Stimulated activated CD8-positive, alpha-beta memory T cell treated with anti-CD3 and anti-CD28 coated beads, Interleukin-7, amount 100 ng/mL, for 1 hour (primary cell): ENCODE measurements at places on chromosomes 1 and 21.

DNA sequence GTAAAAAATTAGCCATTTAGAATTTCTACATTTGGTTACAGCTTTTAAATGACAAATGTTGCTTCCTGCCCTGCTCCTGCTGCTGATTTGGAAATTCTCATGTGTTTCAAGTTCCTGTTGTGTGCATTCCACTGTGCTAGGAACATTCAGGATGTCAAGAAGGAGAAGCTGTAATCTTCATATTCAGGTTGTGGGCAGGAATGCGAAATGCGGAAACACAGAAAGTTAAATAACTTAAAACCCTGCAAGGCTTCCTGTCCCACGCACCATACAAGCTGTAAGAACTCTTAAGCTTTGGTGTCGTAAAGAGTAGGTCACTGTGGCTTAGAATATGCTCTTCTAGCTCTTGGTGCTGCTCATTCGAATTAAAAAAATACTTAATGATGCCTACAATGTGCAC, 52.6 kb downstream of the S100B start:
- no peak for DNase-seq

DNA sequence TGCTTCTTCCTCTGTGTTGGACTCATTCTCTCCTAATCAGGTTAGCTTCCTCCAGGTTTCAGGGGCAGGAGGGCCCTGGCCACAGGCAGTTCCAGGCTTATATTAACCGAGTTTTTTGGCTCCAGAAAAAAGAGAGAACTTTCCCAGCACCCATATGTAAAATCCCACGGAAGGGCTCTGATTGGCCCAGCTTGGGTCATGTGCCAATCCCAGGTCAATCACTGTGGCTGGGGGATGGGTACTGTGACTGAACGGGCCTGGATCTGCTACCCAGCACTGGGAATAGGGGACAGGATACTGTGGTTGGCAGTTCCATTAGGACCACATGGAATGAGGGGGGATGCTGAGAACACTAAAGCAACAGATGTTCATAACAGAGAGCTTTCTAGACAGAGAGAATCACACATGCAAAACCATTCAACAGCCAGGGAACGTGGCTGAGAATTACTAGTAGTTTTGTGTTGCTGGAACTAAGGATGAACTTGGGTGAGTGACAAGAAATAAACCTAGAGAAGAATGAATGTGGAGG, 51.1 kb upstream of the NEK2 start:
- DNase-seq, result no peak

- no peak for DNase-seq
Measured at GRCh38 chr1:197392541-197392940, 124.5 kb downstream of the CRB1 start.

GRCh38 chr1:69148731-69149130, 419.0 kb upstream of the LRRC7 start:
- DNase-seq, result no peak

DNA sequence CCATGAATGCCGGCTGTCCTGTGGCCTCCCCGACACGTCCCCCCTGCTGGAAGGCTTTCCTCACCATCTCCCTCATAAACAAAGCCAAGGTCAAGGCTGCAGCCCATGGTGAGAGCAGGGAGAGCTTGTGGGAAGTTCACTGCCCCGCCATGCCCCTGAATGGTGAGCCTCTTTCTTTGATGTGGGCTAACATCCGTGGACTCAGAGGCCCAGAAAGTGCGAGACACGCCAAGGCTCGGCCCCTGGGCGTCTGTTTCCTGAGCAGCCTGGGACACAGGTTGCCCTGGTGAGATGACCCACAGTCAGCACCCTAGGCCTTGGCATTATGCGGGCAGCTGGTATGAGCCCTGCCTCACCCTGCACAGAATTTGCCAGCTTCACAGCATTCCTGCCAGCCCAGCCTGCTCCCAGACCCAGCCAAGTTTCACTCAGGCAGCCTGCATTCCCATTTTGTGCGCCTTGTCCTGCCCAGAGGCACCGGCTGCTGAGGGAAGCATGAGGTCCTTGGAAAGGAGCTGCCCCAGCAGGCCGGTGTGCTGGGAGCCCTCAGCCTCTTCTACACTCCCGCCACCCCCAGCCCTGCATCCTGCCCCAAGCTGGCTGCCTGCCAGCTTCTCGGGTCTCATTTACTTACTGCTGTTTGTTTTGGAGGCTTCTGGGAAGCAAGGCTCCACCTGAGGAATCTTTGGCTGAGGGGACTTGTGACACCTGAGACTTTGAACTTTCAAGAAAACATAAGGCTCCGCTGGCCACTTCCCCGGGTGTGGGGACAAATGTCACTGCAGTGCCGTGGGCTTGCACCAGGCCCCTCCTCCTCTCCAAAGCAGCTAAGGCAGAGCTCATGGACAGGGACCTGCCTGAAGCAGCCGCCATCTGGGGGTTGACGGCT, 31.9 kb downstream of the NEK2 start:
- DNase-seq, result no peak

GRCh38 chr1:60151311-60151710, 77.7 kb upstream of the C1orf87 start:
- DNase-seq, result no peak

- no peak for DNase-seq
Measured at GRCh38 chr1:205934788-205935187, 8.5 kb downstream of the SLC26A9 start.

DNA sequence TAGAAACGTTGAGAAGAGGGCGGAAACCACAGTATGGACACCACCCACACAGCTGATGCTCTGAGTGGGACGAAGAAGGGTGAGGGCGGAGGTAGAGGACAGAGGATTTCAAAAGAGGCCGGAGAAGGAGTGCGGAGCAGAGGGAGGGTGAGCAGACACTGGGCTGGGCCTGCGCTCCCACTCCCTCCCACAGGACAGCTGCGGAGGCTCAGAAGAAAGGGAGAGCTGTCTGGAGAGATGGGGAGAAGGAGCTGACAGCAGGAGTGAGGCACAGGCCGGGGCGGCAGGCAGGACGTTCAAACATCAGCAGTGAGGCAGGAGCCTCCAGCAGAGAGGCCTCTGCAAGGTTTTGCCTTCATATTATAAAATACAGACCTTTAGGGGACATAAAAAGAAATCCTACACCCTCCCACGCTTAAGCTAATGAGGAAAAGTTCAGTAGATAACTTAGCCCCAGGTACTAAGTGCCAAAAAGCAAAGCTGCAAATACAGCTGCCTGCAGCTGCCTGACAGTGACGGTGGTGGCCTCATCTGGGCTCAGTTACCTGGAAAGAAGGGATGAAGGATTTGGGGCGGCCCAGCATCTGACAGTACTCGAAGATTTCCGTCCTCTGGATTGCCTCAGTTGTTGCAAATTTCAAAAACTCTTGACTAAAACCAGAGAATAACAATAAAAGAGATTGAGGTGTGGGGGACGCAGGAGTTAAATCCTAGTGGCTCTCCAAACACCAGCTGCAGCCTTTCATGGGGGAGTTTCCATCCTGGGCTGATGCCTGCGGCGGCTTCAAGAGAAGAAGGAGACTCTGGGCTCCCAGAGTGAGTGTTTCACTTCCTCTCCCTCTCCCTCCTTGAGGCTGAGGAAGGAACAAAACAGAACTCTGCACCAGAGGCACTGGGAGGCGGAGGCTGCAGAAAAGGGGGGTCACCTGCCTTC, 25.6 kb downstream of the SEC16B start:
- no peak for DNase-seq

GRCh38 chr1:159849626-159850366, 12.7 kb downstream of the VSIG8 start:
- DNase-seq, result no peak

GRCh38 chr1:53616927-53617326, 122.0 kb downstream of the GLIS1 start:
- DNase-seq, result no peak

GRCh38 chr1:215617979-215618378, 50.9 kb downstream of the KCTD3 start:
- DNase-seq, result no peak

- no peak for DNase-seq
Measured at GRCh38 chr1:241846375-241846774, 1.6 kb upstream of the EXO1 start.

- no peak for DNase-seq
Measured at GRCh38 chr1:109272831-109273547, 10.0 kb downstream of the PSRC1 start.

GRCh38 chr1:24727501-24728216, 17.6 kb upstream of the CLIC4 start:
- DNase-seq, result no peak

- no peak for DNase-seq
Measured at GRCh38 chr1:53621144-53621543, 117.8 kb downstream of the GLIS1 start.

GRCh38 chr1:57158604-57158998, 192.8 kb upstream of the C8B start:
- DNase-seq, result no peak

GRCh38 chr1:206802401-206802800, 30.1 kb upstream of the IL10 start:
- DNase-seq, result no peak

GRCh38 chr1:232163533-232163932, 466.4 kb downstream of the SIPA1L2 start:
- DNase-seq, result no peak

DNA sequence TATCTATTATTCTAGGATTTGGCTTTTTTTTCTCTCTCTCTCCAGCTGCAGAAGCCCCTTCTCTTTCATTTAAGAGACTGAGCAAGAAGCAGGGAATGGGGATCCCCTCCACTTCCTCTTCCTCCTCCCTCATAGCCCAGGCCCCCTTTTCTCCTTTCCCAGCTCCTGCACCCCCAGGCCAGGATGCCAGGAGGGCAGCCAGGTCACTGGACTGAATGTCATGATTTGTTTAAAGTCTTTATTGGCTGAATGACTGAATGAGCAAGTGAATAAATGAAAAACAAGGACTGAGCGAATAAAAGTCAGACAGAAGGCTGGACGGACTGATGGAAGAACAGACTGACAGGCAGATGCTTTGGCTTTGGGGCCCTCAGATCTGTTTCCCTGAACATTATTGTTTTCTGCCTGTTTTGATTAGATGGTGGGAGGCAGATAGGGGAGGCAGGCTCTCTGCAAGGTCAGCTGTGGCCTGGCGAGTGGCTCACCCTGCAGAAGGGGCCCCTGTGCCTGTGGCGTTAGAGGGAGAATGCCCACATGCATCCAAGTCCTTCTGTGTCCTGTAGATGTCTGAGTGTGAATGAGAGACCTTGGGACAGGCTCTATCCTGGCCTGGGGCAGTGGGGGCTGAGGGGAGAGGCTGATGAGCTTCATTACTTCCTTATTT, 20.3 kb upstream of the ADGRB2 start:
- no peak for DNase-seq

DNA sequence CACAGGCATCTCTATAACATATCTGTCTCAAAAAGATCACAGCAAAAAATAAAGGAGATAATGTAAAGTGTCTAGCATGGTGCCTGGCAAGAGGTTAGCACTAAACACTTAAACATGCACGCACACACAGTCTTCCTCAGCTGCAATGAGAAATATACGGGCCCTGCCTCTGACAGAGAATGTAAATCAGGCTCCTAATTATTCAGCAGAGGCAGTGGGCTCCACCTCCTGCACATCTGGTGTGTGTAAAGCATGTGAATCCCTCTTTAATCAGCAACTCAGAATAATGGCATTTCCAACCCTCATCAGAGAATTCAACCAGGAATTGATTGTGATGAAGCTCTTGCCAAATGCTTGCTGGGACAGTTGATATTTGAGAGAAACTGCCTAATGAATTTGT, 85.6 kb upstream of the KCNA3 start:
- no peak for DNase-seq

- no peak for DNase-seq
Measured at GRCh38 chr1:26075421-26076144, 8.2 kb upstream of the TRIM63 start.

- no peak for DNase-seq
Measured at GRCh38 chr21:43866659-43867331, 1.8 kb downstream of the AGPAT3 start.

DNA sequence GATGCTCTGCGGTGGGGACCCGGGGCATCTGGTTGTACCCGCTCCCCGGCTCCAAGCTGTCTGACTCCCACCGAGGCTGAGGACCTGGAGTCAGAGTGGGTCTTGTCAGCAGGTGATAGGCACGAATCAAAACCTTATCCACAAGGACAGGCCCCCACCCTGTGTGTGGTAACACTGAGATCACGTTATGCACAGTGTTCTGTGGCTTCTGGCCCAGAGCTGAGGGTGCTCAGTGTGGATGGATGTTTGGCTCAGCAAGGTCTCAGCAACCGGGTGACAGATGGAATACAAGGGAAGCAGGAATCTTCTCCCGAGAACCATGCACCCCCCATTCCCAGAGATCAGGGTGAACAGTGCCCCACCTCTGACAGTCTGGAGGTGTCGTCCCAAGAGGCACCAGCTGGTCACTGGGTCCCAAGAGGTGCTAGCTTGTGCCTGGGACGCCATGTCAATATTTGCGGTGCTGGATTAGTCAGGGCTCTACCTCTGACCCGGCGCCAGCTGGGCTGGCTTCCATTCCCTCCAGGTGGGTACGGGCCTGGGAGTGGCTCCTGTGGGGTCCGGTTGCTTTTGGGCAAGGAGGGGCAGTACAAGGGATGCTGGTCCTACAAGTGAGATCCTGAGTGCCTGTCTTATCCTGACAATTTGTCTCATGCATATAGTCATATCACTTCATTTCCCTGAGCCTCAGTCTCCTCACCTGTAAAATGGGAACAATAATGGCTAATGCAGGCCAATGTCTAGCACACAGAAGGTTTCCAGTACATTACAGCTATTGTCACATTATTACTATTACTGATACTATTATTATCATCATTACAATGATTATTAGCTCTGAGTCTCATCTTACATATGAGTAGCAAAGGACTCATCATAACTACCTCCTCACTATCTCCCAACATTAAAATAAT, 957 bp downstream of the CAPN9 start:
- no peak for DNase-seq

DNA sequence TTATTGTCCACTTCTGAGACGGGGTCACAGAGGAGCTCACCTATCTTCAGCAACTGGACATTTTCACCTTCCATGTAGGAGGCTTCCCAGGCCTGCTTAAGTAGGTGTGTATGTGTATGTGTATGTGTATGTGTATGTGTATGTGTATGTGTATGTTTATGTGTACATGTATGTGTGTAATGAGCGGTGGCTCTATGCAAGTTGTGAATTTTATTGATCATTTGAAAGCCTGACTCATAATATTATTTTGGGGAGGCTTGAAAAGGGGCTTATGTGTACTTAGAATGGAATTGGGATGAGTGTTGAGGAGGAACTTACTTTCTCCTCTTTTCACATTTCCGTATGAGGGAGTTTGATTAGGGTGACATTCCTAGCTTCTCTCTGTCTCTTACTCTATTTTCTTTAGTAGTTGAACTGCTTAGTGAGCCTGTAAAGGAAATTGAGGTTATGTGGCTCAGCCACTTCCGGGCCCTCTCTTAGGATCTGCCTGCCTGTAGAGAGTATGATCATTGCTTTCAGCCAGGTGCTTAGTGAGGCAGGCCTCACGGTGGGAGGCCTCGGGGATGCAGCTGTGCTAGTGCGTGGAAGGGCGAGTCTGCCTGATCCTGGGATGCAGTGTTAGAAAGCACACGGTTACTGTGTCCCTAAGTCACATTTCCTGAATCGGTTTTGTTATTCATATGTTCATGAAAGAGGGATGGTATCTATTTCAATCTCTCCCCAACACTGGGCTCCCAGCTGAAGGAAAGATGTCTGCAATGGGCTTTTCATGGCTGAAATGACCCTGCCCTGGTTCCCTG, 61.0 kb downstream of the IER5 start:
- DNase-seq, result peak; percentile 47

- no peak for DNase-seq
Measured at GRCh38 chr21:39050841-39051587, 132.2 kb downstream of the PSMG1 start.

- no peak for DNase-seq
Measured at GRCh38 chr1:178382372-178382771, 114.4 kb downstream of the CLEC20A start.

- DNase-seq, result no peak
Measured at GRCh38 chr21:20388400-20388799, 609.8 kb upstream of the NCAM2 start.

GRCh38 chr1:10637834-10638558, 158.4 kb downstream of the CASZ1 start:
- no peak for DNase-seq
